ENCODE measurements at places on chromosomes 12 and 14.

- DNase-seq = no peak
Measured at GRCh38 chr12:12408265-12408690, 51.4 kb downstream of the BORCS5 start.

GRCh38 chr14:101783260-101784016, 21.9 kb downstream of the PPP2R5C start:
- DNase-seq = no peak

DNA sequence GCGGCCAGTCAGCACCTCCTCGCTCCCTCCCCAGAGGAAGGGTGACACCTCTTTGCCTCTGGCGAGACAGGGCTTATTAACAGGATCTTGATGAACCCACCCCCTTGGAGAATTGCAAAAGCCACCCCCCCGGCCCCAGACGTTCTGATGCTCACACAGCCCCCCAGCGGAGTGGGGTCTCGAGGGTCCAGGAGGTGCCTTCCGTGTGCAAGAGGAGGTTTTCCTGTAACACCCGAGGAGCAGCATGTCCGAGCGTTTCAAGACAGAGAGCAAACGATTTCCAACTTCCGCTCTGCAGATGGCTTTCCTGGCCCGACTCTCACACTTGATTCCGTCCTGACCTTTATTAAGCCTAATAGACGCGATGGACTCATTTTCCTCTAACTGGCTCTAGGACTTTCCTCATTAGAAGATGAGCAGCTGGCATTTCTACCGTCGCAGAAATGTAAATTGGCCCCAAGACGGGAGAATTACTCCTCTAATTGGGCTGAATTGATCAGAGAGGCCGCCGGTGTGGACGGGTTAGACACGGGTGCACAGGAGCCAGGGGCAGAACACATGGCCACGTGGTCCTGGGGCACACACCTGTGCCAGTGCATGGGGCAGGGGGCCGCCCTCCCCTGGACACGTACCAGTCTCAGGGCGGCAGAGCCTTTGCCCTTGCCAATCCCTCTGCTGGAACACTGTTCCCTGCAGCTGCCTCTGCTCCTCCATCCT, 84.4 kb downstream of the NOC4L start:
- DNase-seq = no peak

DNA sequence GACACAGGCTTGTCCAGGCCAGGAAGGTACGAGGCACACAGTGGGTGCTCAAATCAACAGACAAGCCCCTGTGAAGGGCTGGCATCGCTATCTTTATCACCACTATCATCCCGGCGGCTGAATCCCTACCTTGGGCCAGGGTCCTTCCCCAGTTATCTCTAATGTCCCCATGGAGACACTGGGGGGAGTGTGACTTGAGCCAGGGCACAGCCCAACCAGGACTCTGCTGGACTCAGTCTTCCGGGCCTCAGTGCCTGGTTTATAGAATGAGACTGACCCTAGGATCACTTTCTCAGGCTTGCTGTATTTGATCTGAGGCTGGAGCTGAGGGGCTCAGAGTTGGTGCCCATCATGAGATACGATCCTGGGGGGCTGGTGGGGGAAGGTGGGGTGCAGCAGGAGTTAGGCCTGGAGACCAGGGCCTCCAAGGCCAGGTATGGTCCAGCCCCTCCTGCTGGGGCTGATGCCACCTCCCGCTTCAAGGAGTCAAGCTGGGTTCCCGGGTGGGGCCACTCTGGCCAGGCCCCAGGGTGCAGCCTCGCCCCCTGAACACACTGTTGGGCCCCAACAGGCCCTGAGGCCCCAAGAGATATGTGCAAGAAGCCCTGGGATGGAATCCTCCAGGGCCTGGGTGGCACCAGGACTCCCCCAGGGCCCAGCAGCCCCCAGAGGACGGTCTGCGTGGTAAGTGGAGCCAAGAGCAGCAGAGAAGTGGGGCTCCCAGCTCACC, 11.8 kb downstream of the BEGAIN start:
- DNase-seq = no peak

Measured in activated T-helper 1 cell treated with anti-CD3 and anti-CD28 coated beads, Interleukin-2, amount 50 U/mL, for 16 hours (primary cell).